ENCODE measurements at places on chromosomes 13 and 19.

- DNase-seq, result no peak
Measured at GRCh38 chr13:74270018-74270417, 135.8 kb upstream of the KLF12 start.

GRCh38 chr13:109275852-109276251, 510.5 kb downstream of the IRS2 start:
- no peak for DNase-seq

- no peak for DNase-seq
Measured at GRCh38 chr13:113058988-113059850, 46.4 kb upstream of the F7 start.

GRCh38 chr19:12064590-12065538, at the start of gene ZNF844:
Gene ZNF844 (plus strand): TSS chr19:12064731. CDS start chr19:12064874, 143 bp downstream.
- peak; percentile 42 for DNase-seq

DNA sequence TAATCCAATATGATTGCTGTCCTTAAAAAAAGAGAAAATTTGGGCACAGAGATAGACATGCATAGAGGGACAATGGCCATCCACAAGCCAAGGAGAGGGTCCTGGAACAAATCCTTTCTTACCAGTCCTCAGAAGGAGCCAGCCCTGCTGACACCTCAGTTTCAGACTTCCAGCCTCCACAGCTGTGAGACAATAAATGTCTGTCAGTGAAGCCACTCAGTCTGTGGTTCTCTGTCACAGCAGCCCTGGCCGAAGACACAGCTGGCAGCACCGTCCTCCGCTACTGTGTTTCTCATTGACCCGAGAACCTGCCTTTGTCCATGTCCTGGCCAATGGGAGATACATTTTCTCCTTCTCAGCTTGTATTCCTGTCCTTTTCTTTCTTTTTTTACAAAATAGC, 207.9 kb downstream of the TM9SF2 start:
- DNase-seq, result no peak

DNA sequence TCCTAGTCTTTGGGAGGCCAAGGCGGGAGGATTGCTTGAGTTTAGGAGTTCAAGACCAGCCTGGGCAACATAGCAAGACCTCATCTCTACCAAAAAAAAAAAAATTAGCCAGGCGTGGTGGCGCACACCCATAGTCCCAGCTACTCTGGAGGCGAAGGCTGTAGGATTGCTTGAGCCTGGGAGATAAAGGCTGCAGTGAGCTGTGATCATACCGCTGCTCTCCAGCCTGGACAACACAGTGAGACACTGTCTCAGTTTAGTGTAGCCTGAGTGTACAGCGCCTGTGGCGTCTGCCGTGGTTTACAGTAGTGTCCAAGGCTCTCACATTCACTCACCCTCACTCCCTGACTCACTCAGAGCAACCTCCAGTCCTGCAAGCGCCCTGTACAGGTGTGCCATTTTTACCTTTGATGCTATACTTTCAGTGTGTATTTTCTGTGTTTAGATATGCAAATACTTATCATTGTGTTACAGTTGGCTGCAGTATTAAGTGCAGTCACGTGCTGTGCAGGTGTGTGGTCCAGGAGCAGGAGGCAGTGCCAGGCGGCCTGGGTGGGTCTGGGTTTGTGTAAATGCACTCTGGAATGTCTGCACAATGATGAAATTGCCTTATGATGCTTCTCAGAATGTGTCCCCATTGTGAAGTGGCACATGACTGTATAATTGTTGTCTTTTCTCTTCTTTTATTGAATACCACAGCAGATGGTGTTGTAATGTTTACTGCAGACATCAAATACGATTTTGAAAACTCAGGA, 36.1 kb upstream of the DCUN1D2 start:
- no peak for DNase-seq

DNA sequence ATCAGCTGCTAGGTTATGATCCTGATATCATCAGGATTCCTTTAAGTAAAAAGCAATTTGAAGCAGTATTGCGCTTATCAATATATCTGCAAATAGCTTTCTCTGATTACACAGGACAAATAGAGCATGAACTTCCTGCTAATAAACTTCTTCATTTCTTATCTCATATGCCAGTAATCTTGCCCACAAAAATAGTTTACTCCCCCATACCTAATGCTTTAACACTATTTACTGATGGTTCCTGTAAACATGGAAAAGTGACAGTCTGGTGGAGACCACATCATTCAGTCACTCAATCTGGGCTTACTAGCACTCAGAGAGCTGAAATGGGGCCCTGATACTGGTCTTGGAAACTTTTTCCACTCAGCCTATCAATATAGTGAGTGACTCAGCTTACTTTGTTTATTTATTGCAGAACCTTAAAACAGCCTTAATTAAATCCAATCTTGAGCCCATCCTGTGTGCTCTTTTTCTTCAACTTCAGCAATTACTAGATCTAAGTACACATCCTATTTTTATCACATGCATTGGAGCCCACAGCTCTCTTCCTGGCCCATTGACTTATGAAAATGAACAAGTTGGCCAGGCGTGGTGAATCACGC, 1464.3 kb downstream of the UQCRFS1 start:
- DNase-seq, result no peak

DNA sequence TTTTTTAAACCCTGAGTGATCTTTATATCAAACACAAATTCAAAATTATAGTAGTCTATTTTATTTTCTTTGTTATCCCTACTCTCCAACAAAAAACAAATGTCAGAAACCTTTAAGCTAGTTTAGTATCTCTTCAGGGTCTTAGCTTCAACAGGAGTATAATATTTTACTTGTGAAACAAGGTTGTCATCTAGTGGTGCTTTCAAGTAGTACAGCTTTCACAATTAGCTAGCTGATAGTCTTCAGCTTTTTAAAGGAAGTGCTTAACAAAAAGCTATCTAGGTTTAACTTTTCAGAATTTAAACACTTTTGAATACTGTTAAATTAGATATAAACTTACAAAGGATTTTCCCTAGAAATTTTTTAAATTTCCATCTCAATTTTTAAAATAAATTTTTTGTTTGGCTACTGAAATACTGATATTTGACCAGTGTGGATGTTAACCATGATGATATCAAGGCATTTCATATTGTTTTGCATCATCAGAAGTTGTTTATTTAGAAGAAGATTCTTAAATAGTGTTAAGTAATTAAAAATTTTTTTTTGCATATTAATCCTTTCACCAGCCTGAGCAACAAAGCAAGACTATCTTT, 34.2 kb downstream of the TDRD3 start:
- no peak for DNase-seq

DNA sequence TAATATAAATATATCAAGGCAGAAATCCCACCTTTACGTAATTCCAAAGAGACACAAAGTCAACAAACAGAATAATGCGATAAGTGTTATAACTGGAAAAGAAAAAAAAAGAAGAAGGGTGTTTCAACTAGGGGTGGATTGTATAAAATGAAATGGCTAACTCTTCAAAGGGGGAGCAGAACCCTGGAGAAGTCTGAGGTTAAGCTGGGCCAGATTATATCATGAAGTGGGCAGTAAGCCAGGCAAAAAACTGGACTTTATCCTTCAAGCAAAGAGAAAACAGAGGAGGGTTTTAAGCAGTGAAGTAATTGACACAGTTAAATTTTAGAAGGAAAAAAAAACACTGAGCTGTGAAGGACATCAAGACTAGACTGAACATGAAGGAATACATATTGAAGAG, 41.9 kb downstream of the TBC1D4 start:
- DNase-seq, result no peak

DNA sequence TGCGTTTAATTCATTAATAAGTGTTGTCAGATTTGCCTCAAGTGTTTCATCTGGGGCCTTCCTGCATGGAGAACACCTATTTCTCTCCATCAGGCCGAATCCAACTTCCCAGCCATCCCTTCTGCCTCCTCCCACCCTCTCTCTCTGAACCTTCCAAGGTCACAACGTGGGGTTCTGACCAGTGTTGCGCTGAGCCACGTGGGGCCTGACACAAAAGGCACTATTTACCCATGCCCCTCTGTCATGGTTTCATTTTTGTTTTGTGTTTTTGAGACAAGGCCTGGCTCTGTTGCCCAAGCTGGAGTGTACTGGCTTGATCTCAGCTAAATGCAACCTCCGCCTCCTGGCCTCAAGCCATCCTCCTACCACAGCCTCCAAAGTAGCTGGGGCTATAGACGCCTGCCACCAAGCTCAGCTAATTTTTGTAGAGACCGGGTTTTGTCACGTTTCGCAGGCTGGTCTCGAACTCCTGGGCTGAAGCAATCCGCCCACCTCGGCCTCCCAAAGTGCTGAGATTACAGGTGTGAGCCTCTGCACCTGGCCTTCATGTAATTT, 8.6 kb upstream of the IRGC start:
- DNase-seq, result no peak

DNA sequence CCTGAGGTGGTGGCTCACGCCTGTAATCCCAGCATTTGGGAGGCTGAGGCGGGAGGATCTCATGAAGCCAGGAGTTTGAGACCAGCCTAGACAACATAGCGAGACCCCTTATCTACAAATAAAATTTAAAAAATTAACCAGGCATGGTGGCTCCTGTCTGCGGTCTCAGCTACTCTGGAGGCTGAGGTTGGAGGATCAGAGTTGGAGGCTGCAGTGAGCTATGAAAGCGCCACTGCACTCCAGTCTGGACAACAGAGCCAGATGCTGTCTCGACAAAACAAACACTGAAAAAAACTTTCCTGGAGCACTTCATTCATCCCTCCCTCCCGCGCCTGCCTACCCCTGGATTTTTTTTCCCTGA, 665 bp upstream of the ATG4D start:
- no peak for DNase-seq

DNA sequence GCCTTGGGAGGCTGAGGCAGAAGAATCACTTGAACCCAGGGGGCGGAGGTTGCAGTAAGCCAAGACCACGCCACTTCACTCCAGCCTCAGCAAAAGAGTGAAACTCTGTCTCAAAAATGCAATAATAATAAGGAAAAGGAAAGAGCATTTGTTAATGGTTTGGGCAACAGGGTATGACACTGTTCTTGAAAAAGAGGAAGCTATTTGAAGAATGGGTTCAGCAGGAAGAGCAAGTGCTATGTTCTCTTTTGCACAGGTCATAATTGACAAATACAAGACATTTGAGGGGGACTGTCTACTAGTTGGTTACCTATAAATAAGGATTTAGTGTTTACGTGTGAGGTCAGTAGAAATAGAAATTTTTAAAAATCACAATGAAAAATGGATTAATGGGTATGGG, 218.3 kb downstream of the DCT start:
- no peak for DNase-seq

DNA sequence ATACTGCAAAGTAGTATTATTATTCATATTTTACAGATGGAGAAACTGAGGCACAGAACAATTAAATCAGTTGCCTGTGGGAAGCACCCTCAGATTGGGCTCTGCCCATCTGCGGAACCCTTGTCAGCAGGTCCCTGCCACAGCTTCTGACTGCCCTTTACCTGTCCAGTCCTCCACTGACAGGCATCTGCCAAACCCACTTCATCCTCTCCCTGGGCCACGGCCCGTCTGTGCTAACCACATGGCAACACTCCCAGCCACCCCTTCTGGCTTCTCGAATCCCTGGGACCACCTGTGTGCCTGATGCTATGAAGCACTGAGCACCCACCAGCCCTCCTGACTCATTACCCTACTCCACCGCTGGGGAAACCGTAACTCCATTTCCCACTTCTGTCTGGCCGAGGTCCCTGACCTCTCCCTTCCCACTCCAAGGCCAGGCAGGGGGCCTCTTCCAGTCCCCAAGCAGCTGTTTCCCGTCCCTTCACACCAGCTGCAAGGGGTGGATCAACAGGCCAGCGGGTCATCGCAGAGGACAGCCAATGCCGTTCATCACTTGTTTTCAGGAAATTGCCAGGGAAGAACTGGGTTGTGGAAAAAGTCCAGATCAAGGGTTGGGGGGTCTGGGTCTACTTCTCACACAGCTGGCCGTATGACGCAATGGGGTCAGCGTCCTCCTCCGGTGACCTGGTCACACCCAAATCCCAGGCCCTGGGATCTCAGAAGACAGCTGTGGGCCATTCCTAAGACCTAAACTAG, 2.5 kb downstream of the KANK3 start:
- DNase-seq, result no peak

DNA sequence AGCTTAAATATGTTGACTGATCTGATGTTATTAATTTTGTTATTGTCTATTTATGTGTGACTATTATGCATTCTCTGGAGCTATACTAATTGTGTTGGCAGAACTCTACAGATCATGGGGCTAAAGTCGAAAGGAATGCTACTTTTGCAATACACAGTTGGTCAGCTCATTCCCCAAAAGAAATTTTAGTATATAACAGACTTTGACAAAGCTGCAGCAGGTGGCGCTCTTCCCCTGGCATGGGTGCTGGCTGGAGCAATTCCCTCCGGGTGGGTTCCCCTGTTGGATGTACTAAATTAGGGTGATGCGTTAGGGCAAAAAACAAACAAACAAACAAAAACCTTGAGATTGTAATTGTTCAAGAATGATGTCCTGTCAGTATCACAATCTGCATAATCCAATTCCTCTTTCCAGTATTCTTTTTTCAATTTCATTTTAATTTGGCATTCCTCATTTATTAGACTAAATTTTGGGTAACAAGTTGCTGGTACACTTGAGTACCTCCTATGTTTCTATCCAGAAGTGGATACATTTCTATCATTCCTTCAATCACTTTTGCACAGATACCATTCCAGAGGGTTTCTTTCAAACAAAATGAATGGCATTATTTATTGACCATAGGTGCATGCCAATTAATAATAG, 322.8 kb upstream of the EDNRB start:
- DNase-seq, result no peak

- no peak for DNase-seq
Measured at GRCh38 chr13:31930901-31931522, 100.6 kb upstream of the FRY start.

- DNase-seq, result no peak
Measured at GRCh38 chr13:50611117-50611781, 232.2 kb downstream of the DLEU7 start.

DNA sequence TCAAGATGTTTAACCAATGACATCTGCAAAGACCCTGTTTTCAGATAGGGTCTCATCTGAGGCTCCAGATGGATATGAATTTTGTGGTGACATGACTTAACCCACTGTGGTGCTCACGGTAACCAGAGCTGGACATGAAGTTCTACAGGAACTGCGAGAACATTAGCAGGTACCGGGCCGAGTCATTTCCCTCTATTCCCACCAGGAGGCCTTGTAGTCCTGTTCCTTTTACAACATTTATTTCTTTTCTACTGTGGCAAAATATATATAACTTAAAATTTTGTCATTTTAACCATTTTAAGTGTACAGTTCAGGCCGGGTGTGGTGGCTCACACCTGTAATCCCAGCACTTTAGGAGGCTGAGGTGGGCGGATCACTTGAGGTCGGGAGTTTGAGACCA, 7.6 kb upstream of the TSPAN16 start:
- DNase-seq, result no peak

- DNase-seq, result no peak
Measured at GRCh38 chr19:10430505-10431253, 10.3 kb downstream of the PDE4A start.

DNA sequence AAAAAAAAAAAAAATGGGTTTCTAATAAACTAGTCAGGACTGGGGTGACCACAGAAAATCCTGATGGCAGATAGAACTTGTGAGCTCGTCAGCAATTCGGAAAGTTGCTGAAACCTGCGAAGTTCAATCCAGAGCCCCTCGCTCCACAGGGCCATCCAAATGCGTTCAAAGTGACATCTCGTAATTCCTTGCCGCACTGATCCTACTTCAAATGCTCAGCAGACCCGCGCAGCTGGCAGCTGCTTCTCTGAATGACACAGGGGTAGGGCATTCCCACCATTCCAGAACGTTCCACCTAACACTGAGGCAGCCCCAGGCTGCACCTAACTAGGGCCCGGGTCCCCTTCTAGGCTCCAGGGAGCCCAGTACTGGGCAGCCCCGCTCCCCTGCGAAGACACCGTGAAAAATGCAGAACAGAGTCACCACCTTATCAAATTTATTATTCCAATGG, 4.8 kb upstream of the DAPK3 start:
- no peak for DNase-seq
